Chondrocyte (in vitro differentiated cells): ENCODE measurements at places on chromosomes 1 and 21. TPM values are rescaled to one million over a fixed set of nuclear protein-coding genes. Genes with fewer than 3 reads are reported as not detected.

DNA sequence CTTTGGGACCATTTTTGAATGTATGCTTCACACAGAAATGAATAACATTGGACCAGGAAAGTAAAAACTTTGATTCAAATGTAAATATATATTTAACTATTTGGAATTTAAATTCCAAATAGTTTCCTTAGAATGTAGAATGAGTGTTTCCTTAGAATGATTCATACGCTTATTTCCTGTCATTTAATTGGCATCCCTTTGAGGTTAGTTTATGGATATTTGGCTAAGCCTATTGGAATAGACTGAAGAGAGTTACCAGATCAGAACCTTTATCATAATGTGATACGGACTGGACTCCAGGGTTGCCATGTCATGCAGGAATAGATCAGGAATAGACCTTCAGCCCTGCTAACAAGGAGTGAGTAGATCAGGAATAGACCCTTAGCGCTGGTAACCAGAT is 133.1 kb downstream of the TNNI3K start:
- peaks cover 3% of the 10 kb centered on the region for H3K4me1 ChIP-seq
- no peak overlapping the region for H3K4me3 ChIP-seq
- no peaks in the 10 kb centered on the region for H3K36me3 ChIP-seq
- DNase-seq, result no peak

DNA sequence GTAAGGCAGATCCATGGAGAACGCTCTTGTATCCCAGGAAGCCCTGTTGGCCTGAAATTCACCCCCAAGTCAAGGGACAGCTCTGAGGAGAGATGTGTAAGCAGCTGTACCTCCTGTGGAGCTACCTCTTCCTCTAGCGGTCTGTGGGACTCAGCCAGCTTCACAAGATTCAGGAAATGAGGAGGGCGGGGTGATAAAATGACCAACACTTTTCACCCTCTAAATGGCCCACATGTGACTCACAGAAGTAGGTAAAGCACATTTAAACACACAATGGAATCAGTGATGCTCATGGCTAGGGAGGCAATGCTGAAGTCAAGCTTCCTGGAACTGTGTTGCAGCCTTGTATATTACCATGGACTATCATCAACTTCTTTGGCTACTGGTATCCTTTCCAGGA is at the start of gene SH2D1B:
TSS of gene SH2D1B (minus strand) at position 135 of the 400 bp plus-strand sequence. CDS start at position 15, 120 bp downstream.
- no peaks in the 10 kb centered on the region for H3K4me1 ChIP-seq
- H3K4me3 ChIP-seq, result no peak within 1 kb of the TSS
- DNase-seq, result no peak
- no peaks in the 10 kb centered on the region for H3K27me3 ChIP-seq

DNA sequence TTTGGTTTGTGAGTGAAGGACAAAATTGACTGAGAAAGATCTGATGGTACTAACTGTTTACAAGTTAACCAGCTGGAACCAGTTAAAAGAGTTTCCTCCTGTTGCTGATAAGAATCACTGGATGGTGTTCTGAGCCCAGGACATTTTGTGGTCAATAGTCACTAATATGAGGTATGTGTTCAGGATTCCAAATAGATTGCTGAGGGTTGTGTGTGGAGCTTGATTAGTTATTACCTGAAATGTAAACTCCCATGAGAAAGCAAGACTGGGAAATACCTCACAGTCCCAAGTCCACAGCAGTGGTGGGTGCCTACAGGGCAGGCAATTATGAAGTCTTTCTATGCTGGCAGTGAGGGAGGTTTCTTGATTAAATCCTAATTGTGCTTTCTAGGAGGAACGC is 164.6 kb downstream of the DNM3 start:
- H3K36me3 ChIP-seq, result peaks cover 1% of the 10 kb centered on the region
- DNase-seq, result no peak
- peaks cover 18% of the 10 kb centered on the region for H3K4me1 ChIP-seq
- no peak overlapping the region for H3K4me3 ChIP-seq
- H3K27me3 ChIP-seq, result no peaks in the 10 kb centered on the region
- no peak overlapping the region for H3K27ac ChIP-seq

Gene KIF14
- total RNA-seq, result 1.3 to 2.1 TPM (median 2.0 TPM) in 3 replicates

DNA sequence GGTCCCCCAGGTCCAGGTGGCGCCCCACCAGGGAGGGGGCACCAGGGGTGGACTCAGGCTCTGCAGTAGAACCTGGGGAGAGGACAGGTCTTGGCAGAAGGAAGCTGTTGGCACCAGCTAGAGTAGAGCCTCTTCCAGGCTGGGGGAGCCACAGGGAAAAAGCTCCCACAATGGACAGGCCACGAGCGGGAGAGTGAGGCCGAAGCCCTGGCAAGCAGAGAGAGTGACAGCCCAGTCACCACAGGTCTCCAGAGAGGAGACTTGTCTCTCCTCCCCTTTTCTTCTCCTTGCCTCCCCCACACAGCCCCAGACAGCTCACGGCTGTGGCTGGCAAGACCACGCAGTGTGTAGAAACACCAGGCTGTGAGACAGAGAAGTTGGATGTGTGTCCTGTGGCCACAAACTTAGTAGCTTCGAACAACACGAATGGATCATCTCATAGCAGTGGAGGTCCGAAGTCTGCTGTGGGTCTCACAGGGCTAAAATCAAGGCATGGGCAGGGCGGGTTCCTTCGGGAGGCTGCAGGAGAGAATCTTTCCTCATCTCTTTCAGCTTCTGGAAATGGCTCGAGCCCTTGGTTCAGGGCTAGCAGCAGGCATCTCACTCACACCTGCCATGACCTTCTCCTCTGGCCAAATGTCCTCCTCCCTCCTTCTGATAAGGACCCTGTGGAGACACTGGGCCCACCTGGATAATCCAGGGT is 3.3 kb downstream of the KRTAP12-4 start:
- no peak for DNase-seq
- no peaks in the 10 kb centered on the region for H3K4me1 ChIP-seq
- peaks cover 2% of the 10 kb centered on the region for H3K36me3 ChIP-seq

DNA sequence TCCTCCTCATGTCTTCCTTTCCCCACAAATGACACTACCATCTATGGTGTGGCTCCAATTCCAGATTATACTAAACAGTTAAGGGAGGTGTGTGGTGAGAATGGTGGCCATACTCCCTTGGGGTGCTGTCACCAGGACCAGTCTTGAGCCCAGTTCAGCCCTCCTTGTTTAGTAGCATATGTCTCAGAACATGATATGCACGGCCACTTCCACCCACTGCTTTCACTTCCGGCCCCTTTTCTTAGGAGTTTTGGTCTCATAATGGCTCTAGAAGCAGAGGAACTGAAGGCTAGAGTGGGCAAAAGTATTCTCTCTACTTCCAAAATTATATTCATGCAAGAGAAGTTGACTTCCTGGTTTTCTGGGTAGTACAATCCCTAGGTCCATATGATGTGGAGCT is 45.3 kb upstream of the CACNA1E start:
- H3K27me3 ChIP-seq, result peaks cover 17% of the 10 kb centered on the region
- H3K36me3 ChIP-seq, result no peaks in the 10 kb centered on the region
- no peak overlapping the region for H3K27ac ChIP-seq
- no peak for DNase-seq
- H3K4me1 ChIP-seq, result no peaks in the 10 kb centered on the region

GRCh38 chr1:48471691-48472576 is at the start of gene SPATA6:
TSS of gene SPATA6 (minus strand) at chr1:48472204. CDS start at chr1:48472008, 196 bp downstream.
- no peaks in the 10 kb centered on the region for H3K27me3 ChIP-seq
- peak within 1 kb of the TSS; percentile 89 for H3K27ac ChIP-seq
- DNase-seq, result peak; percentile 94
- H3K36me3 ChIP-seq, result peaks cover 2% of the 10 kb centered on the region
- H3K4me1 ChIP-seq, result peaks cover 34% of the 10 kb centered on the region
- H3K4me3 ChIP-seq, result peak within 1 kb of the TSS; percentile 88

DNA sequence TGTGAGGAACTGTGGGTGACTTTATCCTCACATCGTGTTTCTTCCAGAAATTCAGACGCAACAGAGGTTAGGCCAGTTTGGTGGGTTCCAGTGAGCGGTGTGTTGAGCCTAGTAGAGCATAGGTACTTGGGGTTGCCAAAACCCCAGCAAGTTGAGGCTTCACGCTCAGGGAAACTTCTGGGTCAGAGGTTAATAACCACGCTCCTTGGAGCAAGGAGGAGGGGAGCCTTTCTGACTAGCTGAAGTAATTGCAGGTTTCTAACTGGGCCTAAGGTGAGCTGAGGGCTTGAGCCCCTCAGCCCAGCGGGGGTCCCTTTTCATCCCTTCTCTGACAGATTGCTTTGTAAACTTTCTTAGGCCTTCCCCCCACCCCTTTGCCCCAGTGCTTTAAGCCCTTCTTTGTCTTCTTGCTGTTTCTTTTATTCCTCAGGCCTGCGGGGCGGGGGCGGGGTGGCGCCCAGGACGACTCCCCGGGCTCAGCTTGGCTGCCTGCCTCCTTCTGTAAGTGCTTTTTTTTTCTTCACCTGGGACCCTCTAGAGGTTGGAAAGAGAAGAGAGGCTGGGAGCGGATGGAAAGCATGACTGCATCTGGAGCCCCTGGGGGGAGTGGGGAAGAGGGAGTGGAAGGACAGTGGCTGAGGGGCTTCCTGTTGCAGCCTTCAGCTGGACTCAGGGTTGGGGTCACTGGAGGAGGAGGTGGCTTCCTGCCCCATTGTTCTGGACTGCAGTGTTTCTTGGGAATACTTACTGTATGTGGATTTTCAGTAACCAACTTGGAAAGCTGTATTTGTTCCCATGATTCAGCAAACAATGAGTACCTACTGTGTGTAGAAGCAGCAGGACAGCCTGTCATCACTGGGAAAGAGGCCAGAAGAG is 1.3 kb upstream of the ZNF436 start:
- peak overlapping the region; percentile 83 for H3K4me3 ChIP-seq
- peak overlapping the region; percentile 99 for H3K27ac ChIP-seq
- H3K4me1 ChIP-seq, result peaks cover 45% of the 10 kb centered on the region
- H3K36me3 ChIP-seq, result peaks cover 17% of the 10 kb centered on the region
- H3K27me3 ChIP-seq, result no peaks in the 10 kb centered on the region
- DNase-seq, result no peak

DNA sequence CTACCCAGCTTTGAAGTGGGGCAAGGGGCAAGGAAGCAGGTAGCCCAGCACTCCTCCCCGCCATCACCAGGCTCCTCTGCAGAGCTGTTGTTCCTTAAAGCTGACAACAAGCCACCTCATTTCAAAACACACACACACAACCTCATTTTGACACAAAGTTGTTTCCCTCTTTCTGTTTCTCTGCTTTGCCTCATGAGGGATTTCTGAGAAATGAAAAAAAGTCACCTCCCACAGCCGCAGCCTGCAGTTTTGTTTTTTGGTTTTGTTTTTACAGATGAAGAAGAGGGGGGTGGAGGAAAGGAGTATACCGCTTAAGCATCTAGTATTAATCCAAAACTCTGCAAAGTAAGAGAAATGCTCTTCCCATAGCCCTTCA is 12.1 kb downstream of the MCL1 start:
- no peaks in the 10 kb centered on the region for H3K27me3 ChIP-seq
- peaks cover 5% of the 10 kb centered on the region for H3K36me3 ChIP-seq
- H3K4me3 ChIP-seq, result peak overlapping the region; percentile 64
- peak overlapping the region; percentile 99 for H3K27ac ChIP-seq
- H3K4me1 ChIP-seq, result peaks cover 96% of the 10 kb centered on the region

DNA sequence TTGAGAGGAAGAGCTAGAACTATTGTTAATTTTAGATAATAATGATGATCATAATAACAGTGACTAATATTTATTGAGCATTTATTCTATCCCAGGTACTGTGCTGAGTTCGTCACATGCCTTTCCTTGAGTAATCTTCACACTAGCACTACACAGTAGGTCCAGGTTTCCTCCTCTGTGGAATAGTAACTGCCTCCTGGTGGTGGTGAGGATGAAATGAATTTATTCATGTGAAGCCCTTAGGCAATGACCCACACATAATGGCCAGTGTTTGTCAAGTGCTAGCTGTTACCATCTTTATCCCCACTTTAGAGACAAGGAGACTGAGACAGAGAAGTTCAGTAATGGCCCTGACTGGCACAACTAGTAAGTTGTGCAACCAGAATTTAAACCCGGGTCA is 5.9 kb downstream of the NIPAL3 start:
- peaks cover 18% of the 10 kb centered on the region for H3K36me3 ChIP-seq
- H3K4me3 ChIP-seq, result no peak overlapping the region
- no peaks in the 10 kb centered on the region for H3K27me3 ChIP-seq
- H3K27ac ChIP-seq, result no peak overlapping the region
- no peak for DNase-seq

Gene ANKRD35
- total RNA-seq, result not detected in 3 replicates

GRCh38 chr1:109046671-109047070 is 4.8 kb upstream of the WDR47 start:
- no peaks in the 10 kb centered on the region for H3K36me3 ChIP-seq
- DNase-seq, result no peak
- no peaks in the 10 kb centered on the region for H3K27me3 ChIP-seq
- H3K4me1 ChIP-seq, result peaks cover 4% of the 10 kb centered on the region

Gene PAPPA2
- total RNA-seq, result 0.42 to 1.00 TPM (median 0.73 TPM) in 3 replicates

GRCh38 chr1:9658199-9658598 is 6.7 kb downstream of the PIK3CD start:
- peaks cover 5% of the 10 kb centered on the region for H3K27me3 ChIP-seq
- no peaks in the 10 kb centered on the region for H3K36me3 ChIP-seq
- peaks cover 5% of the 10 kb centered on the region for H3K4me1 ChIP-seq
- no peak overlapping the region for H3K27ac ChIP-seq
- no peak for DNase-seq

DNA sequence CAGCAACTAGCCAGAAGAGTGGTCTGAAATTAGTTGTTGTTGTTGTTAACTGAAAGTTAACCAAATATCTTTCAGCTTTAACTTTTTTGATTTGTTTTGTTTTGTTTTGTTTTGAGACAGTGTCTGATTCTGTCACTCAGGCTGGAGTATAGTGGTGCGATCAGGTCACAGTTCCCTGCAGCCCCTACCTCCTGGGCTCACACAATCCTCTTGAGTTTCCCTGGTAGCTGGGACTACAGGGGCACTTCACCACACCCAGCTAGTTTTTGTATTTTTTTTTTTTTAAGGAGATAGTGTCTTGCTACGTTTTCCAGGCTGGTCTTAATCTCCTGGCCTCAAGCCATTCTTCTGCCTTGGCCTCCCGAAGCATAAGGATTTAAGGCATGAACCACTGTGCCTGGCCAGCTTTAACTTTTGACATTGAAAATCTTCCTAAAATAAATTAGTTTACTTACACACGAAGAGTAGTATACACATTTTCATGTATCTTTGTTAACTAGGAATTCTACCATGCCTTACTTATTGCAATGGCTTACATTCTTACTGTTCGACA is 45.0 kb downstream of the GNG12 start:
- no peak for DNase-seq
- peaks cover 55% of the 10 kb centered on the region for H3K4me1 ChIP-seq
- H3K36me3 ChIP-seq, result no peaks in the 10 kb centered on the region
- H3K27ac ChIP-seq, result no peak overlapping the region

- no peaks in the 10 kb centered on the region for H3K27me3 ChIP-seq
- no peak overlapping the region for H3K27ac ChIP-seq
- peaks cover 6% of the 10 kb centered on the region for H3K36me3 ChIP-seq
- no peak overlapping the region for H3K4me3 ChIP-seq
- H3K4me1 ChIP-seq, result no peaks in the 10 kb centered on the region
These were observed 630.0 kb upstream of the ADGRL2 start for GRCh38 chr1:81170721-81171120.

Gene DIO1
- total RNA-seq, result not detected in 3 replicates

Gene LPAR3
- total RNA-seq, result not detected in 3 replicates

GRCh38 chr1:172356620-172357019 is 63.9 kb upstream of the C1orf105 start:
- no peak overlapping the region for H3K4me3 ChIP-seq
- peaks cover 82% of the 10 kb centered on the region for H3K4me1 ChIP-seq
- DNase-seq, result no peak
- H3K36me3 ChIP-seq, result no peaks in the 10 kb centered on the region

- H3K27me3 ChIP-seq, result peaks cover 6% of the 10 kb centered on the region
- no peak for DNase-seq
- H3K36me3 ChIP-seq, result no peaks in the 10 kb centered on the region
- H3K27ac ChIP-seq, result no peak overlapping the region
- H3K4me3 ChIP-seq, result no peak overlapping the region
These were observed 421.7 kb upstream of the CHRM3 start for GRCh38 chr1:238964631-238965030.

Gene TTC22
- not detected in 3 replicates for total RNA-seq

- no peak overlapping the region for H3K27ac ChIP-seq
- H3K4me3 ChIP-seq, result no peak overlapping the region
- DNase-seq, result no peak
- peaks cover 14% of the 10 kb centered on the region for H3K4me1 ChIP-seq
These were observed 553 bp downstream of the TTF2 start for GRCh38 chr1:117060441-117061317.
